ENCODE measurements at places on chromosomes 7 and 10.

DNA sequence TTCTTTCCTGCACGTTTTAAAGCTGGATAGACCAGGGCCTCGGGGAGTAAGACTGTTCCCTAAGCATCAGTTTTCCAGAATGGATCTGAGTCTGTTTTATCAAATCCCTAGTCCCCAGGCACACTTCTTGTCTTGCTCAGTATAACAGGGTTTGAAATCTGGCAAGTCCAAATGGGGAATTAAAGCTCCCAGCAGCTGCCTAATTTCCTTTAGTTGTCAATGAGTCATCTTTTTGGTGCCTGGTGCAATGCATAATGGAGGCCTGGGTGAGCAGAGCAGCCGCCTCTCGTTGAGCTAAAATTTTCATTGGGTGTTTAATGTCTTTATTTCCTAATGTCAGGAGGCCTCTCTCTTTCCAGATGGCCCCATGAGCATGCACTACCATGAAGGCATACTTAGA lies 87.9 kb downstream of the STRA8 start:
- DNase-seq = peak; percentile 23

- no peak for DNase-seq
Observed at GRCh38 chr10:73941300-73941699, 30.4 kb downstream of the PLAU start.

- no peak for DNase-seq
Observed at GRCh38 chr7:51882412-51882811, 565.8 kb upstream of the COBL start.

GRCh38 chr7:85554236-85555178 lies 367.7 kb upstream of the SEMA3D start:
- DNase-seq = peak; percentile 59

DNA sequence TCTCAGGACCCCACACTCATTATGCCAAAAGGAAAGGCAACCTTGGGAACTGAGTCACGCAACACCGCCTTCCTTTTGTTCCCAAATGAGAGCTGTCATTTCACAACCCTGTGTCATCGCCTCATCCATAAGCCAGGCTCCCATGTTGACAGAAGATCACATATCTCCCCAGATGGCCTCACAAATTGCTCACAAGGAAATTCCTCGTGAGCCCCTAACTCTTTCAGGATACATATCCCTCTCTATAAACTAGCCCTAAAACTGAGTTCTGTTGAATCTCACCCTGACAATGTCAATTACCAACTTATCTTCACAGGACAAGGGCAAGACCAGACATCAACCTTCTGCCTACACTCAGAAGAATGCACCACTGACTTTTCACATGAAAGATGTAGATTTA lies 22.6 kb downstream of the CCDC3 start:
- DNase-seq = no peak

- DNase-seq = no peak
Observed at GRCh38 chr7:104098890-104099289, 108.9 kb downstream of the ORC5 start.

- no peak for DNase-seq
Observed at GRCh38 chr10:120977897-120978296, 126.7 kb downstream of the WDR11 start.

GRCh38 chr10:77964811-77965210 lies 38.3 kb upstream of the DLG5 start:
- DNase-seq = no peak

DNA sequence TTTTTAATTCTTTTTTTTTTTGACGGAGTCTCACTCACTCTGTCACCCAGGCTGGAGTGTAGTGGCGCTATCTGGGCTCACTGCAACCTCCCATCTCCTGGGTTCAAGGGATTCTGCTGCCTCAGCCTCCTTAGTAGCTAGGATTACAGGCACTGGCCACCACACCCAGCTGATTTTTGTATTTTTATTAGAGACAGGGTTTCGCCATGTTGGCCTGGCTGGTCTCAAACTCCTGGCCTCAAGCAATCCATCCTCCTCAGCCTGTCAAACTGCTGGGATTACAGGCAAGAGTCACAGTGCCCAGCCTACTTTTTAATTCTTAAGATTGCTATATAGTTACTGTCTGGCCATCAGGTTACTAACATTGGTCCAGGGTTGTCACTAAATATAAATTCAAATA lies 59.6 kb downstream of the ZNF277 start:
- DNase-seq = no peak

GRCh38 chr10:17783751-17784150 lies 25.4 kb upstream of the MRC1 start:
- DNase-seq = no peak

- DNase-seq = no peak
Observed at GRCh38 chr10:46309511-46310142, 22.8 kb downstream of the ANTXRL start.

DNA sequence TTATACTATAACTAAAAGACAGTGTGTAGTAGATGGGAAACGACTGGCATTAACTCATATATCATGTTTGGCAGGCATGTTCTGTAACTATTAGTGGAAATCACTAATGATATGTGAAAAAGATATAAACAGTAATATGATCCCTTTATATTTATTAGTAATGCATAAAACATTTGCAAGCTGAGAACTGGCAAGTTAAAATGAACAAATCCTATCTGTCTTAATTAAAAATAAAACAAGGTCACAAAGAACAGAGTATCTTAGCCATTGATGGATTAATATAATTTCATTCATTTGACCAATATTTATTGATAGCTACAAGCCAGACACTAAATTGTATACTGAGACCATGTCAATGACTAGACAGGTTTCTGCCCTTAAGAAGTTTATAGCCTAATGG lies 154.5 kb downstream of the CRPPA start:
- DNase-seq = no peak

GRCh38 chr10:33365301-33365700 lies 30.8 kb upstream of the NRP1 start:
- DNase-seq = no peak

GRCh38 chr7:96679886-96680285 lies 29.8 kb downstream of the SEM1 start:
- DNase-seq = no peak

- no peak for DNase-seq
Observed at GRCh38 chr10:95664543-95664942, 8.0 kb upstream of the ALDH18A1 start.

DNA sequence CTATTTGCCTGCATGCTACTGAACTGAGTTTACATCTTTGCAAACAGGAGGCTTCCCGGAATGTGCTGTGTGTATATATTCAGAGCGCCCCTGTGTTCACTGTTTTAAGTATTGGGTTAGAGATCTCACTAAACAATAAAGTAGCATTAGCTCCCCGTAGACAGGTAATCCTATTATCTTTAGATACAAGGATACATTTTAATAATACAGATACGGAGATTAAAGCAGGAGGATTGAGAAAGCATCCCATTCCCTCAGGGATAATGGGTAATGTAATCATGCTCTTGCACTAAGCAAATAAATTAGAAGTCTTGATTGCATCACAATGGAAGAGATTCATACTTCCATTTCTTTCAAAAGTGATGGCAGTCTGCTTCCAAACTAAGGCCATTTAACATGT lies 809.0 kb downstream of the NRG3 start:
- DNase-seq = no peak

- DNase-seq = no peak
Observed at GRCh38 chr10:74453169-74453568, 302.1 kb downstream of the ADK start.

DNA sequence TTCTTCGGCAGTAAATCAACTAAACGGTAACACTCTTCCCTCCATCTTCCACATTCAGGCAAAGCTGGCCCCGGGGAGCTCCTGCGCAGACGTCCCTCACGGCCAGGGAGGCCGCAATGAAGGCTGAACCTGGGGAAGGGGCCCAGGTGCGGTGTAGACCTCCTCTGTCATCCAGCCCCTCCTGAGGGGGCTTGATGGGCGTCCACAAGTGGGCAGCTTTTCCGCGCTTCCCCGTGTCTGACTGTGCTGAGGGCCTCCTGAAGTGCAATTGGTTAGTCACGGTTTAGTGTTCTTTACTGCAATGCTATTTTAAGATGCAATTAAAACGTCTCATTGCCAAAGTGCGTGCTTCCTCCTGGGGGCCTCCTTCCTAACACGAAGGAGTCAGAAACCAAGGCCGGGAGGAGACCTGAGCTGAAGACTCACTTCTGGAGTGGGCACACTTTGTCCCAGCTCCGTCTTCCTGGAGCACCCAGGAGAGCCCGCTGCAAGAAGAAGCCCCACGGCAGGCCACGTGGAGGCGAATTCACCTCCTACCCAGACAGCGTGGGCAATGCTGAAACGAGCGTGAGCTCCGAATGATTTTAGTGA lies 173.3 kb downstream of the ELFN1 start:
- peak; percentile 1 for DNase-seq
